Stimulated activated CD8-positive, alpha-beta memory T cell treated with anti-CD3 and anti-CD28 coated beads, Interleukin-12 subunit alpha, Interleukin-12 subunit beta, amount 100 ng/mL, for 1 hour (primary cell): ENCODE measurements at places on chromosomes 2 and 18.

DNA sequence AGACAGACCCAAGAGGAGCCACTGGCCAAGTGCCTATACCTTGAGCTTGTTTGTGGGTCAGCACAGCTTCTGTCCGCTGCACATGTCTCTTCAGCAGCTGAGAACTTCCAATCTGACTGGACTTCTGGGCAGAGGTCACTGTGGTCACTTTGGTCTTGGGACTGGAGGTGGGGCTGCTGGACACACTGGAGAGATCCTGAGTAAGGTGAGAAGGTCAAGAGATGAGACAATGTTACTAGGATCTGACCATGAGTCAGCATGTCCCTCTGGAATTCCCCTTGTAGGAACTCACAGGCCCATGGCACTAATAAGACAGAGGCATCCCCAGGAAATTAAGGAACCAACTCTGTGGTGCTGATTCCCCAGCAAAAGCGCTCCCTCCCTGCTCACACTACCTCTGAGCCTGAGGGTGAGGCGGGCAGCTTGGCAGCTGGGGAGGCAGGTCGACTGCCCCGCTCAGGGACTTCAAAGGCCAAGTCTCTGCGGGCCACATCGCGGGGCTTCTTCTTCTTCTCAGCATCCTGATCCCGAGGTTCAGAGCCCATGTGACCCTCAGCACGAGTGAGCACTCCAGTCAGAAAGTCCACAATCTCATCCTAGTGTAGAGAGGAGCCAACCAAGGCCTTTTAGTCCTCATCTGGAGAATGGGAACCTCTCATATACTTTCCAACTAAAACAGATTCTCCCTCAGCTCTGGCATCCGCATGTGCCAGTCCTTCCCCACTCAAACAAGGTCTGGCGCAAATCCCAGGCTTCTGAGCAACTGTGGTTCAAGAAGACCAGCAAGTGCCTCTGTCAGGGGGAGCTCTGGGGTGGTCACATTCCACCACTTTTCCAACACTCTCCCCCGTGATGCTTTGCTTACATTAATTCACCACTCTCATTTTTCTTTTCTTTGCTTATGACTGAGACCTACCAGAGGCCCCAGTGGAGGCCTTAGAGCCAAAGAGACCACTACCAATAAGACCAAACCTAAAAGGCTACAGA is 29.4 kb downstream of the KANSL3 start:
- no peak for DNase-seq

GRCh38 chr2:65504201-65504600 is 71.8 kb upstream of the SPRED2 start:
- no peak for DNase-seq

DNA sequence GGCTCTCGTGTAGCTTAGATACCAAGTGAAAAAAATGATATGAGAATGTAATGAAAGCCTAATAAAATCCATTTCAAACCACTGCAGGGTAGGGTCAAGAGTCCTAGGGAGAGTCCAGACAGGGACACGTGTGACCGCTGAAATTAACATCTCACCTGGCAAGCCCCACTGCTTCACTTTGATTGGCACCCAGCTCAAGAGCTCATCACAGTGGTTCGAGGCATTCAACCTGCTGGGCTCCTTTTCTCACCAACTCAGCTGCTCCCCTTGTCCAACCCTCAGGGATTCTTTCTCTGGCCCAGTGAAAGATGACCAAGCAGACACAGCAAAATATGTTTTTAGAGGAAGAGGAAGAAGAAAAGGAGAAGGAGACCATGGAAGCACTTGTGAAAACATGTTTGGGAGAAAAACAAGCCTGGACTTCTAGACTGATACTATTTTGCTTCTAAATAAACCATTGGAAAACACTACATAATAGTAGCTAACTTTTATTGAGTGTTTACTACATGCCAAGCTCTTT is 49.2 kb upstream of the CREB1 start:
- DNase-seq: no peak

GRCh38 chr2:174328114-174328960 is 6.4 kb upstream of the SP9 start:
- DNase-seq: no peak

- DNase-seq: no peak
Measured at GRCh38 chr2:201107624-201108023, 8.3 kb upstream of the CFLAR start.
